ENCODE measurements at places on chromosomes 12 and 14. TPM values are rescaled to one million over a fixed set of nuclear protein-coding genes. Genes with fewer than 3 reads are reported as not detected.
A peak's percentile ranks its signal among the peaks of the same experiment; 100 is the strongest.

DNA sequence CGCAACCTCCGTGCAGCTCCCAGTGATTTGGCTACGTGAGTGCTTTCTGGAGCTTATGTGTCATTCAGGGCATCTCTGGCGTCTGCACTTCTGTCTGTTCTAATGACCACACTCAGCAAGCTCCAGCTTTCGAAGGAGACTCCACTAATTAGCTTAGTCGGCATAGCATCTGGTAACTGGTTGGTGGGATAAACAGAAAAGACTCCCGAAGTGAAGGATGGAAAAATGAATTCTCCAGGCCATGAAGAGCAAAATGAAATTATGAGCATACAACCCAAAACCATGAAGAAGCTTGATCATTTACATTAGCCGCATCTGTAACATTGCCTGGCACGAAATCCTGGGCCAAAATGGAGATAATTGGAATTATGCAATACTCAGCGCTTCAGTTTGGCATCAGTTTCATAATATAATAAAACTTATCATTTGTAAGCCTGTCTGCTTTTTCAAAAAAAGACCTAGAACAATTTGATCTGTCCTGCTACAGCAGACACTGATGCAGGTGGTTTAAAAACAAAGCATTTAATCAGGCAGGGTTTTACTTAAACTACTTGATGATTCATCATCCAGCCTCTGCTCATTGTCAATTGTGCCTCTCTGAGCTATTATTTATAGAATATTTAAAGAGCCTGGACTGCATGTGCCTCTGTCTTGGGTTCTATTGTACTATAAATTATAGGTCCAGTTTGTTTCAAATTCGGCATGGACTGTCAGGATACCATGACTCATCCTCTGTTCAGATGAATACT lies 87.4 kb downstream of the SYT1 start:
- H3K27me3 ChIP-seq, result no peaks in the 10 kb centered on the region
- H3K4me1 ChIP-seq, result no peaks in the 10 kb centered on the region
- no peak overlapping the region for H3K4me3 ChIP-seq
- H3K27ac ChIP-seq, result no peak overlapping the region

- no peak for DNase-seq
- H3K27me3 ChIP-seq, result no peaks in the 10 kb centered on the region
- H3K27ac ChIP-seq, result no peak overlapping the region
- H3K36me3 ChIP-seq, result no peaks in the 10 kb centered on the region
- H3K4me1 ChIP-seq, result no peaks in the 10 kb centered on the region
Measured at GRCh38 chr12:129719416-129719815, 184.4 kb downstream of the TMEM132D start.

- peaks cover 13% of the 10 kb centered on the region for H3K4me1 ChIP-seq
- no peaks in the 10 kb centered on the region for H3K27me3 ChIP-seq
- H3K36me3 ChIP-seq, result no peaks in the 10 kb centered on the region
- DNase-seq, result no peak
Measured at GRCh38 chr14:29645117-29645516, 282.5 kb downstream of the PRKD1 start.

GRCh38 chr12:11497995-11498394 lies 102.6 kb upstream of the PRB2 start:
- DNase-seq, result no peak
- no peak overlapping the region for H3K27ac ChIP-seq
- H3K4me3 ChIP-seq, result no peak overlapping the region

DNA sequence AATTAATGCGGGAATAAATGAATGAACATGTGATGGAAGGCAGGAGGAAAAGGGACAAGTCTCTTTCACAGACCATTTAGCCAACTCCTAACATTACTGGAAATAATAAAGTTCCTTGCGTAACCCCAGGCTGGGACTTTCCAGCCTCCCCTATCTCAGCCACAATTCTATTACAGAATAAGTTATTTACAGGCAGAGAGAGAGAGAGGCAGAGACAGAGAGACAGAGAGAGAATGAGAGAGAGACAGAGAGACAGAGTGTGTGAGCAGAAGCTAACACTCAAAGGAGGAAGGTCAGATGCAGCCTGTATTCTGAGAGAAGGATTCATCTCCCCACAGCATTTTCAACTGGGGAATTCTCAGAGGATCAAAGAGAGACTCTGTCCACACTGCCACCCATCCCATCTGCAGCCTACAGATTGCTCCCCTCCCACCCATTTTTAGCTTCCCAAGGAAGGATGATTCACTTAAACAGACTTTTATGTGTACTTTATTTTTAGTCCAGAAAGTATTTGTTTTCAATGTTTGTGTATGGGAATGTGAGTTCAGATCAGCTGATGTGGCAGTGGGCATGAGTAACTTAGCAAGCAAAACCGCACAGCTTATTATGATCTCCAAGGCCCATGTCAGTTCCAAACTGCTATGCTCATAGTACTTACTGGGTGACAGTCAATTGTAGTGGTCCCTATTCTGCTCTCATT lies 165.7 kb downstream of the CAND1 start:
- peaks cover 53% of the 10 kb centered on the region for H3K4me1 ChIP-seq
- H3K27ac ChIP-seq, result peak overlapping the region; percentile 88
- H3K27me3 ChIP-seq, result no peaks in the 10 kb centered on the region
- no peak overlapping the region for H3K4me3 ChIP-seq
- no peaks in the 10 kb centered on the region for H3K36me3 ChIP-seq

GRCh38 chr14:91311284-91311662 lies 66.8 kb upstream of the GPR68 start:
- no peak overlapping the region for H3K27ac ChIP-seq
- no peak for DNase-seq
- no peaks in the 10 kb centered on the region for H3K4me1 ChIP-seq
- H3K36me3 ChIP-seq, result peaks cover 80% of the 10 kb centered on the region
- H3K27me3 ChIP-seq, result no peaks in the 10 kb centered on the region
- H3K4me3 ChIP-seq, result no peak overlapping the region

DNA sequence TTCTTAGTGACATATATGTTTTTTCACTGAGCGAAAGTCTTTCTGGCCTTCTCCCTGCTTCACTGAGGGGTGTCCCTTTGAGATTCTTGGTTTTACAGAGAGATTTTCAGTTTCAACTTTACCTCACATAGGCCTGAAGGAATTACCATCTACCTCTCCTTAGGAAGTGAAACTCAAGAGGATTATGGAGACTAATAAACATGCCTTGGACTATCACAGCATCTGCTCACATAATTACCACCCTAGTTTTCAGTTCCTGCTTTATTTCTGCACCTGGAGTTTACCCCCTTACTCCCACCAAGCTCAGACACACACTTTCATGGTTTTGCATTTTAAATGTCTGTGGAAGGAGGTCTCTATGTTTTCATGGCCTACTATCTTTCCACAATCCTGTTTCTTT lies 118.3 kb upstream of the SCAF11 start:
- H3K4me1 ChIP-seq, result peaks cover 18% of the 10 kb centered on the region
- no peaks in the 10 kb centered on the region for H3K27me3 ChIP-seq
- H3K27ac ChIP-seq, result no peak overlapping the region
- no peaks in the 10 kb centered on the region for H3K36me3 ChIP-seq
- no peak for DNase-seq

DNA sequence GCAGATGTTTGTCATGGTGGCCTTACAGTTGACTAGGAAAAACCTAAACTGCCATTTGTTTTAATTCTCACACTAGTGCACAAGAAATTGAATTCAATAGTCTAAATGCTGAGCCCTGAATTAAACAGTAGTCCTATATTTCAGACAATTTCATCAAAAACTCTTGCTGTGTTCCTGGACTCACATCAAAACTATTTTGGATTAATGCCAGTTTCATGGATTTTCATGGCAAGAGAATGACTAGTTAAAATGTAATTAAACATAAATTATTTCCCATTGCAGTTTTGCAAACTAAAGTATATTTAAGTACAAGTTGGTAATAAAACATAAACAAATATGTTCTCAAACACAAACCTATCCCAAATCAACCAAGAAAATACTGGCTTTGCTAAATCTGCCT lies 468.0 kb upstream of the PRICKLE1 start:
- no peaks in the 10 kb centered on the region for H3K4me1 ChIP-seq
- no peak overlapping the region for H3K4me3 ChIP-seq
- H3K27ac ChIP-seq, result no peak overlapping the region
- H3K36me3 ChIP-seq, result no peaks in the 10 kb centered on the region
- H3K27me3 ChIP-seq, result no peaks in the 10 kb centered on the region
- DNase-seq, result no peak

SNAPC1 gene
- polyA plus RNA-seq, result 5.6 TPM

GRCh38 chr12:113055594-113056380 lies 743 bp upstream of the DTX1 start:
- H3K27ac ChIP-seq, result no peak overlapping the region
- H3K27me3 ChIP-seq, result peaks cover 49% of the 10 kb centered on the region
- no peak overlapping the region for H3K4me3 ChIP-seq
- H3K36me3 ChIP-seq, result no peaks in the 10 kb centered on the region
- DNase-seq, result peak; percentile 37

COX8C gene
- 0.27 TPM for polyA plus RNA-seq

- H3K36me3 ChIP-seq, result no peaks in the 10 kb centered on the region
- DNase-seq, result no peak
- H3K4me1 ChIP-seq, result peaks cover 8% of the 10 kb centered on the region
- no peak overlapping the region for H3K27ac ChIP-seq
- H3K27me3 ChIP-seq, result peaks cover 18% of the 10 kb centered on the region
Measured at GRCh38 chr12:62629971-62630739, 163.5 kb downstream of the MON2 start.

DNA sequence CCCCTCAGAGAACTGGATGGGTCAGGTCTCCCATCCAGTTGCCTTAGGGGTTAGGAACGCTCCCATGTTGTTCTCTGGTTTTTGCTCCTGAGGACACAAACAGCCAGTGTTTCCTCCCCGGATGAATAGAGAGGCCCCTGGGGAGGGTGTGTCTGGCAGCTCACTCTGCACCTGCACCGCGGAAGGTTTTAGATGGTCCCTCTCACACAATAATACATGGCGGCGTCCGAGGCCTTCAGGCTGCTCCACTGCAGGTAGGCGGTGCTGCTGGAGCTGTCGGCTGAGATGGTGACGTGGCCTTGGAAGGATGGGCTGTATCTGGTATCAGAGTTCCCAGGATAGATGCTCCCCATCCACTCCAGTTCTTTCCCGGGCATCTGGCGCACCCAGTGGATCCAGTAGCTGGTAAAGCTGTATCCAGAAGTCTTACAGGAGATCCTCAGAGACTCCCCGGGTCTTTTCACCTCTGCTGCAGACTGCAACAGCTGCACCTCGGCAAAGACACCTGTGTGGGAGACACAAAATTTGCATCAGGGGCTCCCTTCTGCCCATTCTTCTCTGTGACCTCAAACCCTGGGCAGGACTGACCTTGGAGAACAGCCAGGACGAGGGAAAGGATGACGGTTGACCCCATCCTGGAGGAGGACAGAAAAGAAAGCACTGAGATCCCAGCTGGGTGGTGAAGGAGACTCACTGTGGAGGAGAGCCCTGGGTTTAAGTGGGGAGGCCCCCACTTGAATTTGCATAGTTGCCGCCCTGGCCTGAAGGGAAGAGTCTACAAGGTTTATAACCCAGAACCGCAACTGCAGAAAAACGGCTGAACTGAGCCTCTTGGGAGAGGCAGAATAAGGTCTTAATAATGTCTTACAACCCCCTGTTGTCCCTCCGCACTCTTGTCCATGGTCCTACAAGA lies 1324.8 kb downstream of the TMEM121 start:
- no peak overlapping the region for H3K27ac ChIP-seq
- H3K27me3 ChIP-seq, result no peaks in the 10 kb centered on the region
- no peak for DNase-seq
- H3K4me3 ChIP-seq, result no peak overlapping the region
- H3K4me1 ChIP-seq, result no peaks in the 10 kb centered on the region
- no peaks in the 10 kb centered on the region for H3K36me3 ChIP-seq

DNA sequence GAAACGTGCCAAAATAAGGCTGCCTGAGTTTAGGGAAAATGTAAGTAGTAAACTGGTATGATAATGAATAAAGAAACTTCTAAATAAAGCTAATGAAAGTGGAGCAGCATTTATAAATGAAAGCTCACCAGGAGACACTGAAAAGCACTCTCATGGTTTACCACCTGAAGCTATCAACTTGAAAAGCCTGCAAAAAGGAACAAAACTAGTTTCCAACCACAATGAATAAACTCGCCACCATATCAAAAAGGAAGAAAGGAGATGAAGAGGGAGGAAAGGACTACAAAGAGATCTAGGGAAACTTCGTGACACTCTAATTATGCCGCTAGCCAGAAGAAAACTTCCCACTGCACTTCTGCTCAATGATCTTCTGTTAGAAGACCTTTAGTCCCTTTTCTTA lies 66.7 kb downstream of the MED13L start:
- no peaks in the 10 kb centered on the region for H3K36me3 ChIP-seq
- no peaks in the 10 kb centered on the region for H3K4me1 ChIP-seq
- no peak for DNase-seq
- H3K4me3 ChIP-seq, result no peak overlapping the region

GRCh38 chr14:22500954-22501726 lies 87.9 kb downstream of the DAD1 start:
- H3K27me3 ChIP-seq, result no peaks in the 10 kb centered on the region
- DNase-seq, result no peak
- no peak overlapping the region for H3K27ac ChIP-seq
- no peaks in the 10 kb centered on the region for H3K36me3 ChIP-seq

DNA sequence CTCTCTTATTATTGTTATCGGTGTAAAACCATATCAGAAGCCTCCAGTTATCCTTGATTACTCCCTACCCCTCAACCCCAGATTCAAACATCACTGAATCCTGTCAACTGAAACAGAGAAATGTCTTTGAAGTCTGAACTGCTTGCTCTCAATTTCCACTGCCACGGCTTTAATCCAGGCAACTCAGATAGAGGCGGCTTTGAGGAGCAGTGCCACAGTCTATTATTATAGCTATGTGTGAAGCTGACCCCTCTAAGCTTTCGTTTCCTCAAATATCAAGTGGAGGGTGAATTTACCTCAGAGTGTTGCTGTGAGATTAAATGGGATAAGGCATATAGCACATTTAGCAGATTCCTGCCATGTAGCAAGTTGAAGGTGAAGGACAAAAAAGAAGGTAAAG lies 49.0 kb upstream of the PDE3A start:
- no peak overlapping the region for H3K27ac ChIP-seq
- H3K4me1 ChIP-seq, result no peaks in the 10 kb centered on the region
- no peaks in the 10 kb centered on the region for H3K27me3 ChIP-seq

- no peak overlapping the region for H3K27ac ChIP-seq
- H3K4me1 ChIP-seq, result no peaks in the 10 kb centered on the region
- H3K27me3 ChIP-seq, result no peaks in the 10 kb centered on the region
- H3K4me3 ChIP-seq, result no peak overlapping the region
Measured at GRCh38 chr14:75406856-75407255, 21.0 kb upstream of the JDP2 start.

DNA sequence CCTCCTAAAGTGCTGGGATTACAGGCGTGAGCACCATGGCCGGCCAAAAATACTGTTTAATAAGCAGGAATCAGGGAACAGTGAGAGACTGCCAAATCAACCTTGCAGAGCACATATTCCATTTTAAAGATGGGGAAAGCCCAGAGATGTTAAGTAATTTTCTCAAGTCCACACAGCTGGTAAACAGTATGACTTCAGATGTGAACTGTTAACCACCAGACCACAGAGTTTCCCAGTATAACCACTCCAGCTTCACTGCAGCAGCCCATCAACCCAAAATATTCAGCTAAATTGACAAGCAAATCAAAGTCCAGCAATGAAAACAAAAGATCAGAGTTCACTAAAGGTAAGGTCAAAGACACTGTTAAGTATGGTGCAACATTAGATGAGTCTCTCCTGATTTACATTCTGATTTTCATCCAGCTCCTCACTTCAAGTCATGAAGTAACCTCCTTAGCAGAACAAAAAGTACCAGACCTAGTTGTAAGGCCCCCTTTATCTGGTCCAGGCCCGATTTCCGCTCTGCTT lies 82.1 kb downstream of the TRAFD1 start:
- no peaks in the 10 kb centered on the region for H3K27me3 ChIP-seq
- H3K4me3 ChIP-seq, result no peak overlapping the region
- no peak for DNase-seq
- H3K4me1 ChIP-seq, result no peaks in the 10 kb centered on the region
- peaks cover 70% of the 10 kb centered on the region for H3K36me3 ChIP-seq

GRCh38 chr12:51620448-51620847 lies 29.4 kb downstream of the SCN8A start:
- H3K27ac ChIP-seq, result no peak overlapping the region
- no peak overlapping the region for H3K4me3 ChIP-seq
- H3K36me3 ChIP-seq, result no peaks in the 10 kb centered on the region
- H3K27me3 ChIP-seq, result peaks cover 4% of the 10 kb centered on the region
- DNase-seq, result no peak
- no peaks in the 10 kb centered on the region for H3K4me1 ChIP-seq
